ENCODE measurements at places on chromosomes 12 and 14.

DNA sequence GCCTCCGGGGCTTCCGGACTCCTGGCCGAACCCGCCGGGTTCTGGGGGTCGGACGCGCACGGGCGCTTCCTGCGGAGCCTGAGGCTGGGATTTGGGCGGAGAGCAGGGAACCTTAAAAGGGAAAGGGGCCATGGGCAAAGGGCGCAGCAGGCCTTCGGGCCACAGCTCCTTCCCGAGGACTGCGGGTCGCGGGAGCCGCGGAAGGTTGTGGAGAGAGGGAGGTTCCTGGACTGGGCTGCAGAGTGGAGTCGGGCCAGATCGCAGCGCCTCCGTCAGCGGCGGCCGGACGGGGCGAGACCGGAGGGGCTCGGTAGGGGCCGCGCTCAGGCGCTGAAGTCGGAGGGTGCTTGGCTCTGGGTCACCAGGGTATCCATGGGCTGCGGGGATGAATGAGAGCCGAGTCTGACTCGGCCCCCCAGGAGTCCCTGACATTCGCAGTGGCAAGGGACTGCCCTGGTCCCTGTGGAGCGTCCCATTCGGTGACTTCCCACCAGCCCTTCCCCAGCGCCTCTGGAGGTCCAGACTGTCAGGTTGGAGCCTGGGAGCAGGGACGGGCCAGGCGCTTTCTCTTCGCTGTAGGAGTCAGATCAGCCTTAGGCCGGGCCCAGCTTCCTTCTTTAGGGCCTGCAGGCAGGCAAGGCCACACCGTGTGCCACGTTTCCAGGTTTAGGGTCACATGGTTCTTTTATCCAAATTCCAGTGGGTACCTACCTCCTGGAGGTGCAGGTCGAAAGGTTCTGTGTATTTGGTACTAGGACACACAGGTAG is 938 bp upstream of the SLC25A29 start:
- no peak for DNase-seq

DNA sequence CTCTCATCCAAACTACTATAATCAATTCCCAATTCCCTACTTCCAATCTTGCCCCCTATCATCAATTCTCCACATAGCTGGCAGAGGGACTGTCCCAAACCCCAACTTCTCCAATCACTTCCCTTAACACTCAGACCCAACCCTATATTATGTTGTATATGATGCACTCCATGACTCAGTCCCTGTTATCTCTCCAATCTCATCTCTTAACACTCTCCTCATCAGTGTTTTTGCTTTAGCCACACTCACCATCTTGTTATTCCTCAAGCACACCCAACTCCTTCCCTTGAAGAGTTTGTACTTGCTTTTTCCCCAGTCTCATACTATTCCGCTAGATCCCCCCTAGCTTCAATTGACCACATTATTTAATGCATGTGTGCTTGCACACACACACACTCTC is 4.9 kb downstream of the RHOJ start:
- no peak for DNase-seq

GRCh38 chr12:2682296-2683251 is 112.2 kb upstream of the FKBP4 start:
- DNase-seq = no peak

DNA sequence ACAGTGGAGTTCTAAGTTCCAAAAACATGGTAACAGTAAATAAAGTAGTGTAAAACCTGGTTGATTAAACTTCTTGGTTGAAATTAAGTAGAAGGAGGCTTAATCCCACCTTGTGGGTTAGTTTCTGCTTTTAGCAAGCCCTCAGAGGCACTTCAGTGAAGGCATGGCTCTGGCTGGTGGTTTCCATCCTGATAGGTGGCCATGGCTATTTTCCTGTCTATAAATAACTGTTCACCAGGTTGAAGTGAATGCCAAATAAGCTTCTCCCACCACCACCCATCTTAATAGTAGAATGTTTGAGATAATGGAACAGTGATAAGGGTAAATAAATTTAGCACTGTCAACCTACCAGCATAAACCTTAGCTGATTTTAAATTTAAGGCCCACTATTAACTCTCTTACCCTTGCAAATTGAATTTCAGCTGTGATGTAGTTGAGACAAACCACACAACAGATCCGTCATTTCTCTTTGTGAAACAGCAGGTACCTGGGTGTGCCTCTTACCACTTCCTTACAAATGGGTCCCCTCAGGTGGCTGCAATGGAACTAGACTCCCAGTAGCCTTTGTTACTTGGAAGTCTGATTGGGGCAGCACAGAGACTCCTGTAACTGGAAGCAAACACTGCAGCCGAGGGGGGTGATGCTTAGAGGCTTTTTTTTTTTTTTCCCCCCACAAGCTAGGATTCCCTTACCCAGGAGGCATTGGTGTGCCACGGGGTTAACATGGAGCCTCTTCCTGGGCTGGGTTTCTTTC is 41.4 kb downstream of the DAAM1 start:
- no peak for DNase-seq

GRCh38 chr14:60482743-60483142 is 3.1 kb downstream of the C14orf39 start:
- DNase-seq = no peak

DNA sequence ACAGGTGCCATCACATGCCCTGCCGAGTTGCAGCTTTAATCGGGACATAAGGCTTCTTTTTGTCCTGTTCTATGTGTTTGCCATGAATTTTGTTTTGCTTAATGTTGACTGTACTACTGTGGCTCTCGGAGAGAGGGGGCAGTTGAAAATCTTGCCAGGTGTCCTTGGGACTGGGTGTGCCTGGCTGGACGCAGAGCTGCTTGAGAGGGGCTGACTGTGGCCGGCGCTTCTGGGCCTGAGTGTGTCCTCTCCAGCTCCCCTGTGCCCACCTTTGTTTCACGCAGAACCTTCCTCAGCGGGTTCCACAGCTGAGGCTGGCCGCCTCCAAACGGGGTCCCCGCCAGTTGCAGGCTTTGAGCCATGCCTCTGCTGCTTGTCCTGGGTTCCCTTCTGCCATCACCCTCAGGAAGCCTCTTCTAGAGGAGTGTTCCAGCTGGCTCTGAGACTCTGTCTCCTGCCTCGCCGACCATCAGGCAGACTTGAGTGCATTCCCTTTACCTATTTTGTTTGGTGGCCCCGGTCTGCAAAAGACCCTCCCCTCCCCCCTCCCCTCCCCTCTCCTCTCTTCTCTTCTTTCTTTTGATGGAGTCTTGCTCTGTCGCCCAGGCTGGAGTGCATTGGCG is 49.7 kb downstream of the DDX51 start:
- DNase-seq = no peak

DNA sequence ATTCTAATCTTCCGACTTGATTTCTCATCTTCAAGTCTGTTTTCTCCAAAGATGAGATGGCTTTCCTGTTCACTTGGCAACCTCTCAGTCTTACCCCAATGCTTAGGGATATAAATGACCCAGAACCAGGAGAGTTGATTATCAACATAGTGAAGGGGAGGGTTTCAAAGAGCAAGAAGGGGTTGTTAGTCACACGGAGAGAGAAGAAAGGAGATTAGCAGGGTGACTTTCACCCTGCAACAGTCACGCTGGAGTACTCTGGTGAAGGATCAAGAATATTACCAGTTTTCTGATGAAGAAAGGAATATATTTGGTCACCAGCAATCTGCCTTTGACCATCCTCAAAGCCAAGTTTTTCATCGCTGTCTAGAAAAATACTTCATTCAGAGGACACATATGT is at the start of gene TMEM52B:
Gene TMEM52B, plus strand, starts transcription at position 212 of the 400 bp plus-strand sequence. CDS start 543 bp downstream, outside the sequence.
- DNase-seq = no peak

DNA sequence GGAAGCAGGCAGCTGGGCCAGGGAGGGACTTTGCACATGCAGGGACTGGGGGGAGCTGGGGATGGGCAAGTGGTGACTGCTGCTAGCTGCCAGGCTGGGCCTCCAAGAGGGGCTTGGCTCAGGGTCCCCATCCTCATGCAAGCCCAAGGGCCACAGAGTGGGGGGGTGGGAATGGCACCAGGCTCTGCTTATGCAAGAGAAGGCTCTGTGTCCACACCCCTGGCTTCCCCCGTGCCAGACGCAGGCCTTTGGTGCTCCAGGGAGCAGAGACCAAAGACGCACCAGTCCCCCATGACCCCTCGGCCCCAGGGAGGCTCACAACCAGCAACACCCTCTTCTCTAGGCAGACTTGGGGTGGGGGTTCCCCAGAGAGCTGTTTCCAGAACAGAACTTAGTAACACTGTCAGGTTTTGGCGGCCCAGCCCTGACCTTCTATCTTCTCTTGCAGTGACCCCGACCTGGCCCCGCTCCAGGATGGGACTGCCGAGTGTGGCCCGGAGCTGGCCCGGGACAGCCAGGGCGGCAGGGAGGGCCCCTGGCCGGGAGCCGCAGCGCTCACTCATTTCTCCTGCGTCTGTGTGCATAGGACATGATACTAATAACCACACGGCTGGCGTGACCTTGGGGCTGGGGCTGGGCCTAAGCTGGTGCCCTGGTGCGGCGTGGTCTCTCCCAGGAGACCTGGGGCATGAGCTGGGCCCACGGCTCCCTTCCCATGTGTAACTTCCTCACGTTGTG is 14.3 kb downstream of the XRCC3 start:
- DNase-seq = no peak

DNA sequence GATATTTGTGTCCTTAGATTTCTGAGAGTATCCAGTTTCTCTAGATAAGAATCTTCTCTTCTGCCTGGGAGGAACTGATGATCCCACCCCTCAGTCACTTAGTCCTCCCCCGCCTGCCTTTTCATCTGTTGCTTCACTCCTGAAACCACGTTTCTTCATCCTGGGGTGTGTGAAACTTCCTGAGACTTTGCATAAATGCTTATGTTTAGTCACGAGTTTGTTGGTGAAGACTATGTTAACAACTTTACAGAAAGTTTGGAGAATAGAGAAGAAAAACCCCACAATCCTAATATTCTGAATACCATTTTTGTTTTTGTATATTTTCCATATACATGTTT is 33.2 kb downstream of the MARK3 start:
- DNase-seq = no peak

GRCh38 chr12:121442028-121442948 is 42.4 kb downstream of the RNF34 start:
- no peak for DNase-seq

- DNase-seq = no peak
These were observed 6.2 kb downstream of the PLEK2 start for GRCh38 chr14:67405771-67406170.

DNA sequence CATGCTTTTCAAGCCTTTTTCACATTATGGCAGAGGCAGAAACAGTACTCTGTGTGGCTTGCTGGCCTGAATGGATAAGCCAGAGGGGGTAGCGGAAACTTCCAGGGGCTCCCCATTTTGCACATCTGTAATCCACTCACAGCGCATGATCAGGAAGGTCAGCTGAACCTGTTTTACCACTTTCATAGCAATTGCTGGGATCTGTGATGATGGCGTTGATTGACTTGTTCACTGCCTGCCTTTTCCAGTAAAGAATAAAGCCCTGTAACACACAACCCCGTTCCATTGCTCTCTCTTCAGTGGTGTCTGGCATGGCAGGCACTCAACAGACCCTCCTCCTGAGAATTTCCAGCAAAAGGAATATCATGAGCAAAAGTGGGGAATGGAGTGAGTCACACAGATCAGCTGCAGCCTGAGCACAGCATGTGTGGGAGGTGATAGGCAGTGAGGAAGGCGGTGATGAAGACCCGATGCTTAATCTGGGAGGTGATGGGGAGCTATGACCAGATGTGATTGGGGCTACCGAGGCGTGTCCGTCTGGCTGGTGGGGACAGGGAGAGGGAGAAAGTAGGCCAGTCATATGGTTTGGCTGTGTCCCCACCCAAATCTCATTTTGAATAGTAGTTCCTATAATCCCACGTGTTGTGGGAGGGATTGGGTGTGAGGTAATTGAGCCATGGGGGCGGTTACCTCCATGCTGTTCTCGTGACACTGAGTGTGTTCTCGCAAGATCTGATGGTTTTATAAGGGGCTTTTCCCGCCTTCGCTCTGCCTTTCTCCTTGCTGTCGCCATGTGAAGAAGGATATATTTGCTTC is 44.7 kb upstream of the CHST11 start:
- no peak for DNase-seq

GRCh38 chr14:58193542-58193941 is 6.4 kb upstream of the ACTR10 start:
- no peak for DNase-seq

DNA sequence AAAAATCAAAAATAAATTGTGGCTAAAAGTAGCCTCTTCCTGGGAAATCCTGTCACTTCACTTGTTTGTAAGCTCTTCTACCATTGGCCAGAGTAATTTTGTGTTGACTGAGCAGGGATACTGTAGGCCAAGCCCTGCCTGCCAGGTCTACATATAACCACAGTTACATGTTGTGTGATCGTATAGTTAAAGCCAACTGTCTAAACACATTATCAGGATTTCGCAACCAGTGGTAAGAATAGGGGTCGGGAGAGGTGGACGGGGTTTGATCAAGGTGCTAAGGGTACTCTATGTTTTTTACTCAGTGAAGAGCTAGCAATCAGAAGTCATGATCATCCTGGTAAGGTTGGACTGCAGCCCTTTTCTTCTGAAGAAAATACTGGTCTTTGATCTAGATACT is 13.4 kb downstream of the ANKRD13A start:
- no peak for DNase-seq

DNA sequence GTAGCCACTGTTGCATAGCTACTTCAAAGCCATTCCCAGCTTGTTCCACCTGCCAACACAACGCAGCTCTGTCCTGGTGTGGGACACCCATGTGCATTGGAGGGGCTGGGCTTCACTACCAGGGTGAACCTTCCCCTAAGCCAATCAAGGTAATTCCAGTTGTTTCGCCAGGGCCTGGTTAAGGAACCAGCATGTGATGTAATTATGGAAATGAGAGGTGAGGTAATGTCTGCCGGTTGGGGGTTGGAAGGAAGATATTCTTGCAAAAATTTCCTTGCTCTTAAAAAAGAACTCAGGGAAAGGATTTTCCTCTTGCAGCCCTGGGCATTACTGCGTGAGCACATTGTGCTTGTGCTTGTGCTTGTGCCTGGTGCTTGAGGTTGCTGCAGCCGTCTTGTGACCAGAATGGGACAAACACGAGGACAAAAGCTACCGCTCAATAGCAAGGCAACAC is 14.9 kb downstream of the TUBA1C start:
- DNase-seq = no peak

All from activated gamma-delta T cell (primary cell).